KG1 (cell line): ENCODE measurements at places on chromosomes 5 and 9.

- DNase-seq: no peak
These were observed 13.8 kb downstream of the ANKRD33B start for GRCh38 chr5:10577371-10578292.

- no peak for DNase-seq
These were observed 119.6 kb downstream of the DROSHA start for GRCh38 chr5:31412324-31412723.

DNA sequence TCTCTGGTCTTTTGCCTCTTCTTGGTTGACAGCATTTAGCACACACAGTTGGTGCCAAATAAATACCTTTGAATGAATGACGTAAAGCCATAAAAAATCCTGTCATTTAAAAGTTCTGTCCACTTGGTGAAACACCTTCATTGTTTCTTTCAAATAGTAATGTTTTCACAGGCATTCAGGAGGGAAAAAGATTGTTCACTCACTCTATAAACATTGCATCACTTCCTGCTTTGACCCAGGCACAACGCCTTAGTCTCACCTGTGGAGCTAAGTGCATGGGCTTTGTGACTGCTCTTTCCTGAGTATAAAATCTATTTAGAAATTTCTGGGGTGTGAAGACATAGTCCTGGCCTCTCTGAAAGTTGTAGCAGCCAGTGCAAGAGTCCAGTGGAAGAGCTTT lies 88.9 kb upstream of the CXCL14 start:
- no peak for DNase-seq

- DNase-seq: no peak
These were observed 236.1 kb downstream of the ARRDC3 start for GRCh38 chr5:91146905-91147600.

GRCh38 chr9:124320062-124320973 lies 62.6 kb downstream of the NEK6 start:
- DNase-seq: no peak

DNA sequence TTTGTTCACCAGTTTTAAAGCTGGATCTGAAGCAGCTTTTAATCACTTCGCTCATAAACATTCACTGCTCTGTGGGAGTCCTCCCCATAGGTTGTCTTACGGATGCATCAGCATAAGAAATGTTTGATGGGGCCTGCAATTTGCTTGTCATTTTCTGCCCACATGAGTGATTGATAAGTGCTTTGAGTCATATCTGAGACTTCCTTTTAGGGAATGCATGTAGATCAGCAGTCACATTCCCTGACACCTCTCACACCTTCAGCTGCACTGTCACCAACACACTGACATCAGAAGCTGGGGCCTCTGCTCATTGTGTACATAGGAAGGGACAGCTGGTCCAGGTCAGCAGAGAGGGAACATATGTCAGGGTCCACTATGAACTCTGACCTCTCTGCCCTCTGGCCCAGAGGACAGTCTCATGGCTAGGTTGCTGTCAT lies 84.1 kb upstream of the SPATA31D4 start:
- DNase-seq: no peak

- no peak for DNase-seq
These were observed 78.4 kb downstream of the GLDC start for GRCh38 chr9:6567140-6567591.

DNA sequence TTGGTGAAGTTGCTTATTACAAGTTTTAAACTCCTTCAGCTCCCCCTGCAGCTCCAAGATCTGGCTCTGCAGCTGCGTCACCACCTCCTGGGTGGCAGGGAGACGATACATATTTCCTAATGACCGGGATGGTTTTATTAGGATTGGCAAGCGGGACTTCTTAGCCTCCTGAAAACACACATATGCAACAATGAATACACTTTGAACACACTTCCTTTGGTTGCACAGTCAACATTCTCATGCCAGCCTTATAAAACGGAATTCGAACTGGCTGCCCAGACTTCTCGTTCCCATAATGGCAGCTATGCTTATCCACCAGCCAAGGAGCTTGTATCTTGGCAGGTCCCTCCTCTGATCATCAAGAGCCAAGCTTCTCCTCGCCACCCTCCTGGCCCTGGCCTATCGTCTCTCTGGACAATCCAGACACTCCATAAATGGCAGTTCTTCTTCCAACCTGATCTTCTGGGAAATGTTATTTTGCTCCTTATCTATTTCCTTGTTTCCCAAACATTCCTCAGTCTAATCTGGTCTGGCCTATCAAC lies 131.9 kb downstream of the CDK5RAP2 start:
- no peak for DNase-seq

- no peak for DNase-seq
These were observed 31.8 kb upstream of the FGF1 start for GRCh38 chr5:142717582-142718215.

DNA sequence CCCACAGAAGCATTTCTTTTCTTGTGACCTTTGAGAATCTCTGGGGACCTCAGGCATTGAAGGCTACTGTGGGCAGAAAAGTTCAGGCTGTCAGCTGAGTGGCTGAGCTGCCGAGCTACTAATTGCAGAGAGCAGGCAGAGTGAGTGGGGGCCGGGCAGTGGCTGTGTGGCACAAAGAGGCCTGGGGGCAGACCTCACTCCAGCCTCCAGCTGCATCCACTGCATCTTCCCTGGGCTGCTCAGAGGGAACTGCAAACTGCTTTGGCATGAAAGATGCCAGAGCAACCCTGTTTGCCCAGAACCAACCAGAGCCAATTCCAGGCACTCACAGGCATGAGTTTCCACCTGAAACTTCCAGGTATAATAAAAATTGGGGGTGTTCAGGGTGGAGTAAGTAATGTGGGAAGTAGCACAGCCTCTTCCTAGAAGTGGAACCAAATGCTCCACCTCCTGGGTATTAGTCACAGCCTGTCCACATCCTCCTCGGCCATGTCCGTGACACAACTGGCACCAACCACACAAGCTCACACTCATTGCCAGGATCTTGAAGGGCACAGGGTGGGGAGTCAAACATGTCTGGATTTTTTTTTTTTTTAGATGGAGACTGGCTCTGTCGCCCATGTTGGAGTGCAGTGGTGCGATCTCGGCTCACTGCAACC lies 548.9 kb downstream of the BNC2 start:
- DNase-seq: no peak

- DNase-seq: no peak
These were observed 737.3 kb downstream of the MTRR start for GRCh38 chr5:8606231-8606630.

DNA sequence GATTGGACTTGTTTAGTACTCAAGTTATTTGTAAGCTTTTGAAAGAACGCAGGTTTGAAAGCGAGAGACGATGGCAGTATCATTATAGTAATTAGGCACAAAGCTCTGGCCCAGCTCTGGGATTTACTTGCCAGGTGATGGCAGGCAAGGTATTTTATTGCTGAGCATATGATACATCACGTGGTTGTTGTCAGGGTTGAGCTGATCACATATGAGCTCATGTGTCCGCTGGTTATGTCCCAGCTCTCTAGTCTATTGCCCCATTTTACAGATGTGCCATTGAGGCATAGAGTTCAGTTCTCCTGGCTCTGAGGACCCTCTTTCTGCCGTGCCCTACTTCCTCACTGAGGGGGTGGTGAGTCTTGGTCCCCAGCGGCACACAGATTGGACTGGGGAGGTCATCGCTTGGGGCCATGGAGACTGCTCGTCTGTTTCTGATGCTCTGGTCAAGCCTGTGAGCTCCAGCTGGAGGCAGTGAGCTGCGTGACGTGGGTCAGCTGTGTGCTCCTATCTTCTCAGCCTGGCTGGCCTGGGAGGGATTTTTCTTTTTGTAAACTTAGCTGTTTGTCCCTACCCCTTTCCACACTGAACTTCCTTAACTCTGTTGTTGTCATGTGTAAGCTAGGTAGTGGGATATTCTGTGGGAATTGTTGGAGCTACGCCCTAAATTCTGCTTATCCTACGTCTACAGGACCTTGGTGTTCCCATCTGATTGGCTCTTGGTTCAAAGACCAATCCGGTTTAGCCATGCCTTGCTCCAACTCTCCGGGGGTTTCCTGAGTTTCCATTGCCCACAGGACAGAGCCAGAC lies 2.2 kb downstream of the NXNL2 start:
- DNase-seq: no peak

DNA sequence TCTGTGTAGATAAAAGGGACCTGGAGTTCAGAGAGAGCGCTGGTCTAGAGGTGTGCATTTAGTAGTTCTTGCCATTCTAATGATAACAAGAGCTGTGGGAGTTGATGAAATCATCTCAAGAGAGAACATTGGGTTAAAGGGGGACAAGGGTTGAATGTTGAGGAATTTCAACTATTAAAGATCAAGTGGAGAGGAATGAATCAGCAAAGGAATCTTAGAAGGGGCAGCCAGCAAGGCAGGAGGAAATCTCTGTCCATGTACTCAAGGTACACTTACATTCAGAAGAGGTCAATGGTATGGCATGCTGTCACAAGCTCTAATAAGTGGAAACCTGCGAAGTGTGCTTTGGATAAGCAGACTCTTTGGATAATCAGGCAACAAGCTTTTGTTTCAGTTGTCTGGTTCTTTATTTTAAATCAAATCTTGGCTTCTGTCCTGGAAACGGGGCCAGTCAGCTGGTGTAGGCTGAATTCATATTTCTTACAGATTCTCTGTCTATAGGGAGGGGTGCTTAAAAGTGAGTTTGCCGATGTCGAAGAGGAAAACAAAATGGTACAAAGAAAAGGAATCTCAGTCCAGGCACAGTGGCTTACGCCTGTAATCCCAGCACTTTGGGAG lies 320.5 kb upstream of the CD180 start:
- no peak for DNase-seq

- no peak for DNase-seq
These were observed 411.7 kb downstream of the DMAC1 start for GRCh38 chr9:7387840-7388239.

DNA sequence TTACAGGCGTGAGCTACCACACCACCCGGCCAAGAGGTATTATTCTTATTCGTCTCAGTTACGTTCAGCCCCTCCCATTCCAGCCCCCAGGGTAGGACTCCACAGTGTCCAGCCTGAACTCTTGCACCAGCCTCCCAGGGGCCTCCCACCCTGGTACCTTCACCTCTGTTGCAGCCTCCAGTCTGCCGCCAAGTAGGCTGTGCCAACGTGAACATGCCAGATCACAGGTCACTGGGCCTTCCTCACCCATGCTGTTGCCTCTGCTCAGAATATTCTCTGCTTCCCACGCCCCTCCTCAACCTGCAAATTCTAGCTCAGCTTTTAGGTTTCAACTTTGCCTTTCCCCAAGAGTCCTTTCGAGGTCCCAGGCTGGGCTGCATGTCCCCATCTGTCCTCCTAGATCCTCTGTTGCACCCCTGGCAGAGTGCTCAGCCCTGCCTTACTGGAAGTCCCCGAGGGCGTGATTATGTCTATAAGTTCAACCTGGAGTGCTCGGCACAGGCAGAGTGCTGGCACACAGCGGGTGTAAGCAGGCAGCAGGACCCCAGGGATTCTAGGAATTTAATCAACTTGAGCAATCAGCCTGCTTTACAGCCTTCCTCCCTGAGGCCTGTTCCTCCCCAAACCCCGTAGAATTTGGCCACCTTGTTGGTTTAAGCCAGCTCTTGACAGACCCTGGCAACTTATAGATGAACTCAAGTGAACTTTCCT lies 13.1 kb upstream of the STXBP1 start:
- no peak for DNase-seq

- no peak for DNase-seq
These were observed 32.6 kb upstream of the ANXA1 start for GRCh38 chr9:73118898-73119554.

DNA sequence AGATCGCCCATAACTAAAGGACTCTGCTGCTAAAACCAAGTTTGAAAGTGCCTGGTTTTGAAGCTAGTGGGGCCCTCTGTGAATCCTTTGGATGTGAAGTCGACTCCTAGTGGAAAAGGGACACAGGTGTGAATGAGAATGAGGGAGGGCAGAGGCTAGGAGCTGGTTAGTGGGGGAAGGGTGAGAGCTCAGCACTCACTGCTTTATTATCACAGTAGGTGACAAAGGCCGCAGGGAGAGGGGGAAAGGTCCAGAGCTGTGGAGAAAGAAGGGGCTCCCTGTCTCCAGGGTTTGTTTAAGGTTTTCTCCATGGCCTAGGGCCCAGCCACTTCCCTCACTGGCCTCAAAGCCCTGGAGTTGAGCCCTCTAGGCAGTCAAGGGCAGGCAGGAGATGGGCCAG lies 3.5 kb downstream of the HDHD3 start:
- no peak for DNase-seq

DNA sequence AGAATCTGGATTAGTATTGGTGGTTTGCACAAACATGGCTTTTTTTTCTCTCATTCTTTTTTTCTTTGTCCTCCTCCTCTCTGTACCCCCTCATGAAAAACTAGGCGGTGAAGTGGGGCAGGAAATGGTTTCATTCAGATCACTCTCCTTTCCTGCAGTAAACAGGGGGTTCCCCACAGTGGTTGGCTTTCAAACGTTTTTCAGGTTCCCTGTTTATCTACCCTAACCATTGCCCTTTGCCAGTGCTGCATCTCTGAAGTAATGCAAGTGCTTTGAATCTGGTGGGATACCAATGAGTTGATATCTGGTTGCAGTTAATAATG lies 29.8 kb downstream of the NR4A3 start:
- DNase-seq: no peak

GRCh38 chr5:120152472-120152871 lies 311.6 kb upstream of the PRR16 start:
- DNase-seq: no peak

GRCh38 chr9:95970317-95970716 lies 94.8 kb downstream of the ERCC6L2 start:
- DNase-seq: no peak

DNA sequence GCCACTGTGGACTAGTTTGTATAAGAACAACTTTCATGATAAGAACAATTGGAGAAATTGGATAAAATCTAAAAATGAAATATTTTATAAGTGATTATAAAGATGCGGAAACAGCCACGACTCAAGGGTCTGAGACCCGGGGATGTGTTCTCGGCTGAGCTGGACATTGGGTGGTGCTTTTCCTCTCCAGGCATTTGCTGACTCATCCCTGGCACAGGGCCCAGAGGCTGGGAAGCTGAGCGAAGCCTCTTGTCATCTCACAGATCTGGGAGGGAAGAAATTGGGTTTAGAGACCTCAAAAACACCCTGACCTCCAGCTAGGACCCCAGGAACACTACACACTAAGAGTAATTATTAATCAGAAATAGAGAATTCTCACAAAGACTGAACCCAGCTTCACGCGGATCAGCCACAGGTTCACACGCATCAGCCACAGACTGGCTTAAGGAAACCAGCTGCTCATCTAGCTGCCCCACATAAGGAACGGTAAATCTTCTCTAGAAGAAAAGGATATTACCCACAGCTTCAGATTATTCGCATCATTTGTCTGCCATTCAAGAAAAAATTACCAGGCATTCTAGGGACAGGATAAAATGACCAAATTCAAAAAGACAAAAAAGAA lies 2.8 kb upstream of the OR2V1 start:
- DNase-seq: no peak

DNA sequence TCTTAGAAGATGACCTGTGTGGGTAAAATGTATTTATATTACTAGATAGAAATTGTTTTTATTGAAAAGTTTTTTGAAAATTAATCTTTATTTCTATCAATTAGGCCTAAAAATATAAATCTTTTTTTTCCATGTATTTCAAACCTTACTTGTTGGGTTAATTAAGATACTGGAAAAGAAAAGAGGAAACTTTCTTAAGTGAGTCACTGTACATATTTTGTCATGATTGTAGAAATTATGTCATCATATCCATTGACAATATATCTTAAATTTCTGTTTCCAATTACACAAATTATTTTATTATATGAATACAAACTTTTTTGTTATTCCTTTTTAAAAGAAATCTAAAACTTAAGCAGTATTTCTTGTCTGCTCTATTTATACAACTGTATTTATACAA lies 53.1 kb downstream of the RETREG1 start:
- DNase-seq: no peak

- no peak for DNase-seq
These were observed 188.1 kb upstream of the DMRT1 start for GRCh38 chr9:653421-653820.
